ENCODE measurements at places on chromosomes 6 and 20.

GRCh38 chr6:149259753-149260152 is 57.8 kb upstream of the TAB2 start:
- peaks cover 41% of the 10 kb centered on the region for H3K4me1 ChIP-seq
- no peak overlapping the region for H3K27ac ChIP-seq
- no peak overlapping the region for H3K4me3 ChIP-seq
- no peaks in the 10 kb centered on the region for H3K27me3 ChIP-seq
- DNase-seq: no peak

DNA sequence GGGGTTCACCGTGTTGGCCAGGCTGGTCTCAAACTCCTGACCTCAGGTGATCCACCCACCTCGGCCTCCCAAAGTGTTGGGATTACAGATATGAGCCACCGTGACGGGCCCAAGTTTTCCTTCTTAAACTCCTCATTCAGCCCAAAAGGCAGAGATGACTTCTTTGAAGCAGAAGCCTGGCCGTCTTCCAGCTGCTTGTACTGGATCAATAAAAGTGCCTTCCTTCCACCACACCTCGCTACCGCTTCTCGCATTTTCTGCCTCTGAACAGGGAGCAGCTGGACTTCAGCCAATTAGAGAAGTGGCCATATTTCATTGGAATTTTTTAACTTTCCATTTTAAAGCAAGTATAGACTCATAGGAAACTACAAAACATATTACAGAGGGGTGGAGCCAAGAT is 241.1 kb downstream of the PREX1 start:
- peaks cover 1% of the 10 kb centered on the region for H3K36me3 ChIP-seq
- H3K4me1 ChIP-seq: no peaks in the 10 kb centered on the region

DNA sequence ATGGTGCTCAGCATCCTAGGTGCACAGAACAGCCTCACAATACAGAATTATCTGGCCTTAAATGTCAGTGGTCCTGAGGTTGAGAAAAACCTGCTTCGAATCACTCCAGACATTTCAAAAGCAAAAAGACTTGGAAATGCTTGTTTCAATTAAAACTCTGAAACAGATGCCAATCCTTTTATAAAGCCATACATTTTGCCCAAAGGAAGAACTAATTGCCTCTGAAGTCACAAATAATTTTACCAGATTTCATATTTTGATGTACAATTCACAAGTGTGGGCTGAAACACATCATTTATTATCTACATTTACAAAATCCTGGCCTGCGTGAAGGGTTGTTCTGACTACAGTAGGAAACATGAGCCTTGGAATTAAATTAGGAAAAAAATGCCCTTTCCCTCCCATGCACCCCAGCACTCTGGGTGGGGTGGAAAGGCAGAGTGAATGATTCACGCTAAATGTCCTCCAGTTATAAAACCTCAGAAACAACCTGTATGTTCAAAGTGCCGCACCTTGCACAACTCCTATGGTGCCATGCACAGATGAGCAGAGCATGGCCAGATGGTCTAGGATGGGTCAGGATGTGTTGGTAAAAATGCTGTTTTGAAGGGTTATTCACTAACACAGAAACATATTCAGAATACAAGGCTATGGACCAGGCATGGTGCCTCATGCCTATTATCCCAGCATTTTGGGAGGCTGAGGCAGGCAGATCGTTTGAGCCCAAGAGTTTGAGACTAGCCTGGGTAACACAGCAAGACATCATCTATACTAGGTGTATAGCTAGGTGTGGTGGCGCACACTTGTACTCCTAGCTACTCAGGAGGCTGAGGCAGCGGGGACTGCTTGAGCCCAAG is 87.0 kb downstream of the ZMYND8 start:
- no peak overlapping the region for H3K4me3 ChIP-seq
- H3K27me3 ChIP-seq: no peaks in the 10 kb centered on the region
- peaks cover 22% of the 10 kb centered on the region for H3K36me3 ChIP-seq
- no peak for DNase-seq
- H3K27ac ChIP-seq: no peak overlapping the region
- peaks cover 30% of the 10 kb centered on the region for H3K4me1 ChIP-seq

DNA sequence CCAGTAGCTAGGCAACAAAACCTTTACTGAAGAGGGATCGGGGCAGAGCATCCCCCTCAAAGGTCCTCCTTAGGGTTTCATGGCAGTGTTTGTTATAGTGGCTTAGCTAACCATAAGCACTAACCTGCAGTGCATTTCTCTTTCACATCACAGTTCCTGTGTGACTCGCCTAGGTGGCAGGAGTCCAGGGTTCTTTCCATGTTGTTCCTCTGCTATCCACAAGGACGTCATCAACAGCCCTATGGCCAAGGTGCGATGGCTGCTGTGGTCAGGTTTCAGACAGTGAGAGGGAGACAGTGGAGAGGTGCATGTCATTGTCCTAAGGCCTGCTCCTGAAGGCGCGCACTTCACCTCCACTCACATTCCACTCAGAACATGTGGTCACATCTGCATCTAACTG is 38.8 kb upstream of the FOXA2 start:
- no peaks in the 10 kb centered on the region for H3K36me3 ChIP-seq
- DNase-seq: no peak
- H3K4me3 ChIP-seq: no peak overlapping the region
- H3K27ac ChIP-seq: no peak overlapping the region
- no peaks in the 10 kb centered on the region for H3K27me3 ChIP-seq

DNA sequence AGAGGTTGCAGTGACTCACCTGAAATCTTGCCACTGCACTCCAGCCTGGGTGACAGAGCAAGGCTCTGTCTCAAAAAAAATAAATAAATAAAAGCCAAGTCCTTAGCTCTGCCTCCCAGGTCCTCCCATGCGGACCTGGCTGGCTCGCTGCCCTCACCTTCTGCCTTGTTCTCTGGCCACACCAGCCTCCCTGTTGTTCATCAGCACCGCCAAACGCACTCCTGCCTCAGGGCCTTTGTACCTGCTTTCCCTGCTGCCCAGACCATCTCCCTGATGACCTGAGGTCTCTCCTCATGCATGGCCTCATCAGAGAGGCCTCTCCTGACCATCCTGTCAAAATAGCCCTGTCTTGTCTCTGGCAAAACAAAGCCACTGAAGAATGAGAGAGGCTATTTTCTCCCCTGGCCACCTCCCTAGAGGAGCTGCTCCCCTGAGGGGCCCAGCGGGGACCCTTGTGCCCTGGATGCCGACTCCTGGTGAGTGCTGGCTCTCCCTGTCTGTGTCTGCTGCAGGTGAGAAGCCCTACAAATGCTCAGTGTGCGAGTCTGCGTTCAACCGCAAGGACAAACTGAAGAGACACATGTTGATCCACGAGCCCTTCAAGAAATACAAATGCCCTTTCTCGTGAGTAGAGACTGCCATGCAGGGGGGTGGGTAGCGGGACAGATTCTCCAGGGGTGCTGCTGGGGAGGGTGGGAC is 22.6 kb upstream of the CHMP4B start:
- peaks cover 4% of the 10 kb centered on the region for H3K36me3 ChIP-seq
- no peak for DNase-seq
- H3K4me3 ChIP-seq: no peak overlapping the region
- H3K27ac ChIP-seq: no peak overlapping the region
- H3K4me1 ChIP-seq: peaks cover 8% of the 10 kb centered on the region
- H3K27me3 ChIP-seq: no peaks in the 10 kb centered on the region

- H3K4me1 ChIP-seq: no peaks in the 10 kb centered on the region
- H3K27ac ChIP-seq: no peak overlapping the region
- H3K36me3 ChIP-seq: no peaks in the 10 kb centered on the region
These were observed 487.6 kb downstream of the PREX1 start for GRCh38 chr20:48339986-48340882.

- peaks cover 28% of the 10 kb centered on the region for H3K4me1 ChIP-seq
- no peak overlapping the region for H3K27ac ChIP-seq
- H3K4me3 ChIP-seq: peak overlapping the region; percentile 70
- H3K27me3 ChIP-seq: peaks cover 3% of the 10 kb centered on the region
- no peak for DNase-seq
- peaks cover 4% of the 10 kb centered on the region for H3K36me3 ChIP-seq
These were observed 59.6 kb downstream of the ZNF831 start for GRCh38 chr20:59223182-59223601.

DNA sequence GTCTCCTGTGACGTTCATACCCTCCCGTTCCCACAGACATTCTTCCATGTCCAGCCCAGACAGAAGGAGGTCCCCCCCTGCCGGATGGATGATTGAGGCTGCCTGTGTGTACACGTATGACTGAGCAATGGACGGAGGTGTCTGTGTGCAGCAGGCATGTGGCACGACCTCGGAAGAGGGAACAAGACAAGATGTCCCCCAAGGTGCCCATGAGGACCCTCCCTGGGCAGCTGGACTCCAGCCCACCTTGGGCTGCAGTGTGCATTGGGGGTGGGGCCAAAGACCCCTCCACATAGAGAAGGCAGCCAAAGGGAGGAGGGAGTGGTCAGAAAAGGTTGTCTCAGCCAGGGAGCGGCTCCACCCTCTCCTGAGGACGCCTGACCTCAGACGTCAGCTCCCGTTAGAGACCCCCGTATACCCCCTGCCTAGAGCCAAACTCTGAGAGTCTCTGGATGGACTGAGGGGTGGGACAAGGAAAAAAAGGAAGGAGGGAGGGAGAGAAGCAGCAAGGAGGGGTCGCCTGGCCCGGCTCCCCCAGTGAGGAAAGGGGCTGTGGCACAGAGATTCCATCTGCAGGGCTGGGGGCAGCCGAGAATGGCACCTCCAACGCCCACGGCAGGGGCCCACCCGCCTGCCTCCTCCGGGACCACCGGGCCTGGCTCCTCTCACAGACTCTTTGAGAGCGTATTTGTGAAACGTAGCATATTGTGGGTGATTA is 92.9 kb upstream of the BHLHE23 start:
- H3K27ac ChIP-seq: no peak overlapping the region
- peaks cover 2% of the 10 kb centered on the region for H3K27me3 ChIP-seq
- DNase-seq: no peak
- peaks cover 5% of the 10 kb centered on the region for H3K4me1 ChIP-seq

DNA sequence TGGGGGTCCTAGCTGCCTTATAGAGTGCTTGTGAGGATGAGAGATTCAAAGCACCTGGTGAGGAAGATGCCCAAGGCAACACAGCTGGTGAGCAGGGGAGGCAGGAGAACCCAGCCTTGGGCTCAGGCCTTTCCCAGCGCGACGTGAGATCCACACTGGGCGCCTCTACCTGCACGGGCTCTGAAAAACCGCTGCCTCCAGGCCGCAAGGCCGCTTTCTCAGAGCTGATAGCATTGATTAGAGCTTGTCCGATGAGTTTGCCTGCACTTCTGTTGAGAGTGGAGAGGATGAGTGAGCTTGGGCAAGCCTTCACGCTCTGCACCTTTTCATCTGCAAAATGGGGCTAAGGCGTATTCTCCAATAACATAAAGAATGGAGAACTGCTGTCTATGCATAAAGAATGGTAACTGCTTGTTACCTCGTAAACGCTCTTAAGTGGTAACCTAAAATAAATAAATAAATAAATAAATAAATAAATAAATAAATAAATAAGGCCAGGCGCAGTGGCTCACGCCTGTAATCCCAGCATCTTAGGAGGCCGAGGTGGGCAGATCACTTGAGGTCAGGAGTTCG is 916 bp downstream of the PABPC1L start:
- DNase-seq: no peak
- H3K4me3 ChIP-seq: peak overlapping the region; percentile 88
- H3K4me1 ChIP-seq: peaks cover 34% of the 10 kb centered on the region
- H3K36me3 ChIP-seq: peaks cover 27% of the 10 kb centered on the region
- H3K27ac ChIP-seq: peak overlapping the region; percentile 83
- H3K27me3 ChIP-seq: no peaks in the 10 kb centered on the region

GRCh38 chr6:41955412-41955811 is 13.8 kb upstream of the CCND3 start:
- H3K4me1 ChIP-seq: peaks cover 55% of the 10 kb centered on the region
- peak overlapping the region; percentile 59 for H3K27ac ChIP-seq
- H3K27me3 ChIP-seq: no peaks in the 10 kb centered on the region
- peaks cover 40% of the 10 kb centered on the region for H3K36me3 ChIP-seq
- no peak overlapping the region for H3K4me3 ChIP-seq
- DNase-seq: no peak

- H3K27me3 ChIP-seq: no peaks in the 10 kb centered on the region
- H3K27ac ChIP-seq: no peak overlapping the region
- DNase-seq: no peak
- peaks cover 41% of the 10 kb centered on the region for H3K36me3 ChIP-seq
These were observed 11.6 kb downstream of the AKIRIN2 start for GRCh38 chr6:87690441-87690840.

DNA sequence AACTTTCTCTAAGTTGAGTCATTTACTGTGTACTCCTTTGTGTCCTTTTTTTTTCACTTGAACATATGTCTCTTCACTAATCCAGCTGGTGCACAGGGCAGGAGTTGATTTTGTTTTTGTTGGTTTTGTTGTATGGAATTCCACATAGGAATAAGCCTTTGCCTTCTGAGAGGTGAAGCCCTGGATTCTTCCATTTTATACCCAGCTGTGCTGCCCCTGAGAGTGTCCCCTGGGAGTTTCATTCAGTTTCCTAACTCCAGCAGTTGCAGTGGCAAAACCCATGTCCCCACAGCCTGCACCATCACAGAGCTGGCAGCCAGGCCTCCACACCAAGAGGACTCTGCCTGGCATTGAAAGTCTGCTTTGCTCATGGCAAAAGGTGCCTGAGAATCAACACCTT is 107.3 kb upstream of the SYNDIG1 start:
- no peak for DNase-seq
- no peak overlapping the region for H3K27ac ChIP-seq
- H3K36me3 ChIP-seq: peaks cover 2% of the 10 kb centered on the region
- H3K27me3 ChIP-seq: no peaks in the 10 kb centered on the region
- H3K4me3 ChIP-seq: no peak overlapping the region

DNA sequence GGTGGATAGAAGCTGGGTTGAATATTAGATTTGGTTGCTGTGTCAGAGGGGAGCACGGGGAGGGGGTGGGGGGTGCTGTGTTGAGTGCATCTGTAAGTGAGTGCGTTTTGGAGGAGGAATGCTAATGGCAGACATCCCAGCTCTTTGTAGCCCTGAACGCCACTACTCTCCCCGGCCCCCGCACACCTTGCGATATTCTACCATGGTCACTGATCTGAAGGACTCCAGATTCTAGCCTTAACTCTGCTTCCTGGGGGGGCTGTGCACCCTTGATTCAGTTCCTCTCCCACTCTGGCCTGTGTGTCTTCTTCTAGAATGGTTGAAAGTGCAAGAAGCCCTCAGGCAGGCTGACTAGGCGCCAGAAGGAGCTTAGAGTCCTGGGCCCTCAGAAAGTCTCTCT is 7.1 kb downstream of the GLP1R start:
- DNase-seq: no peak
- peaks cover 24% of the 10 kb centered on the region for H3K27me3 ChIP-seq
- peaks cover 12% of the 10 kb centered on the region for H3K4me1 ChIP-seq
- H3K27ac ChIP-seq: no peak overlapping the region

- H3K4me3 ChIP-seq: no peak overlapping the region
- no peak overlapping the region for H3K27ac ChIP-seq
- peaks cover 3% of the 10 kb centered on the region for H3K27me3 ChIP-seq
- no peaks in the 10 kb centered on the region for H3K36me3 ChIP-seq
- DNase-seq: no peak
These were observed 24.6 kb downstream of the SYCP2 start for GRCh38 chr20:59908855-59909254.

All from activated naive CD8-positive, alpha-beta T cell treated with anti-CD3 and anti-CD28 coated beads for 36 hours (primary cell).